Hepatic stellate cell (primary cell): ENCODE measurements at places on chromosomes 16 and 17.

- DNase-seq = no peak
Observed at GRCh38 chr16:15658556-15658955, 8.5 kb downstream of the NDE1 start.

DNA sequence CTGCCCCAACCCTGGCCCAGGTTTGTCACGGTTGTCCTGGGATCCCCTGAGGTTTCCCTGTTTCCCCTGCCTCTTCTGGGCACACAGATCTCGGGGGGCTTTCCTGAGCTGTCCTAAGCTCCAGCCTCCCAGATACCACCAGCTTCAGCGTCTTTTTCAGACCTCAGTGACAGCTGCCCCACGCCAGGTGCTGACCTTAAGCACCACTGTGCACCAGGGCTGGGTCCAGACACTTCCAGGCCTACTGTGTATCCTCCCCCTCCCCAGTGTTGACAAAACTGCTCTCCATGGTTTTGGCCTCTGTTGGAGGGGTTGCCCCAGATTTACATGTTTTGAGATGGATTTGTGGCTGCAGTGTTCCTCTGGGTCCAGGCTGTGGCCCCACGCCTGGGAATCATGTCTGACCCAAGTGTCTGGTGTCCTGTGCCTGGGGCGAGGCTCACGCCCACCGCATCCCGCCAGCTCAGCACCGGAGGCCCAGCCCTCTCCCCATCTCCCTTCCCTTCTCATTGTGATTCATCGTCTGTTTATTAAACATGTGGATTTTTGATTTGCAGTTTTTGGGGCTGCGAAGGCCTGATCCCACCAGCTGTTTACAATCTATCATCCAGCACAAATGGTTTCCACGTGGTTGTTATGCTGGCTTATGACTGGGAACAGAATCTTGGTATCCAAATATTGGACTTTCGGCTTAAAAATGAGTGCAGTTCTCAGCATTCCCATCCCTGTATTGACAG is 82.1 kb downstream of the METRNL start:
- no peak for DNase-seq

GRCh38 chr16:66888647-66889615 is 8.6 kb downstream of the PDP2 start:
- DNase-seq = no peak

DNA sequence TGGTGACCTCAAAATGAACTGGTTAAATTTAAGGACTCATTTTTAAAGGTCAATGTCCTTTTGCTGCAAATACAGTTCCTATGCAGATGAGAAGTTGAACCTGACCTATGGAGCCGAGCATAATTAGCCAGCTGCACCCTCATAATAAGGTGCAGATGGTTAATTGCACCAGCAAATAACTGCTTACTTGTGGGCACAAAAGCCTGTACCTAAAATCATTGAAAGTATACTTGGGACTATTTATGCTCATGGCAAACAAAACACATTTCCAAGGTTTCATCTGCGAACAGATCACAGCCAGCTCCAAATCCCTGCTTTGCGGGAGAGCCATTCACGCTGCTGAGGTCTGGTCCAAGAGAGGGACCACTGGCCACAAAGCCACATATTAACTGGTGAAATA is 13.0 kb downstream of the HYDIN start:
- DNase-seq = no peak

DNA sequence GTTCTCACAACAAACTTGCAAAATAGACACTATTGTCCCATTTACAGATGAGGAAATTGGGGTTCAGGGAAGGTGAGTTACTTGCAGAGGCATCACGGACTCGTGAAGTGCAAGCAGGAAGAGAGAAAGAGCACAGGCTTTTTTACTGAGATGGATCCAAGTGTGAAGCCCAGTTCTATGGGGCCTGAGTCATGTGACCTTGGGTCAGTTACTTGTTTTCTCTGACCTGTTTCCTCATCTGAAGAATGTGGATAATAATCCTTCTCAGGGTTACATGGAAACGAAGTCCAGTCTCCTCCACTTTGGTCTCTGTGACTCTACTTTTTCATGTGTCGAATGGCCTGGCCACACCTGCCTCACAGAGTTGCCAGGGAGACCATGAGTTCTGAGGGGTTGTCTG is 134.4 kb downstream of the SPACA3 start:
- no peak for DNase-seq

DNA sequence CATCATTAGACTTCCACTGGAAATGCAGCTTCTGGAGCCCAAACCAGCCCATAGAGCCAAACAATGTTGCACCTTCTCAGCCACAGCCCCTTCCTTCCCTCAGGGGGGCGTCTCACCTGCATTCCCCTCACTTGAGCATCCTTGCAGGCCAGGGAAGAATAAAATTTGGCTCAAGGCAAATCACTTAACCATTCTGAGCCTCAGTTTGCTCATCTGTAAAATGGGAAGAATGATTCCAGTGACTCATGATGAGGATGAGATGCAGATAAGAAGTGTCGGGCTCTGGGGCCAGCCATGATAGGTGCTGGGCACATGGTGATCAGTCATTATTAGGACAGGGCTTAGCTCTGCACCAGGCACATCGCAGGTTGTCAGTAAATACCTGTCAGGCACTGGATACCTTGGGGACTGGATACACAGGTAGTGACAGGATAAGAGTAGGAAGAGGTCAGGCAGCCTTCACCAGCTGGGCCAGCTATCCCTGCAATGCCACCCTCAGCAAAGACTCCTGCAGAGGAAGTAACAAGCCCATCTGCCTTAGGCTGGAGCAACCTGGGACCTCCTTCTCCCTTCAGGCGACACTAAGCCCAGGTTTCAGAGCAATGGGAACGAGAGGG is 208.0 kb upstream of the TNRC6C start:
- no peak for DNase-seq

DNA sequence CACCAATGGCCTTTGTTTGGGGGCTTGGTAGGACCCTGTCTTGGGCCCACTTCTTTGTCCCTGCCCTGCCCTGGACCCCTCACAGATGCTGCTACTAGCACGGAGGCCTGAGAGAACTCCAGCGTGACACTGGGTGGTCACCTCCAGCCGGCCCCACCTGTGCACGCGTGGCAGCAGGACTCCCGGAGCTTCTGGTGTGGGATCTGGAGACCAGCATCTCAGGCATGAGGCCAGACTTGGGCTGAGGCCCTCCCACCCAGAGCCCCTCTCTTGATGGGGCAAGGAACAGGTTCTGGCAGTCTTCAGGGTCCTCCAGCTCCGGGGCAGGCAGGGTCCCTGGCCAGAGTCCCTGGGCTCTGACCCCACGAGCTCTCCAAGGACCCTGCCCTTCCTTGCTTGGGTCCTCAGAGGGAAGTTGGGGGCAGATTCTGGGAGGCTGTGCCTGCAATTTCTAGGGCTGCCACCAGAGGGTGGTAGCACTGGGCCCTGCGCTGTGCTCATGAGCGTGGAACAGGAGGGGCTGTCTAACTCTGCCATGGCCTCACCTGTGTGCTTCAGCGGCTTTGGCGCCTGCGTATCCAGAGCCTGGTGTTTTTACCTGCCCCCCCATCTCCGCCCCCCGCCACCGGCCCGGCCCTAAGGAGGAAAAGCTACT is 3.1 kb upstream of the BAIAP3 start:
- no peak for DNase-seq

DNA sequence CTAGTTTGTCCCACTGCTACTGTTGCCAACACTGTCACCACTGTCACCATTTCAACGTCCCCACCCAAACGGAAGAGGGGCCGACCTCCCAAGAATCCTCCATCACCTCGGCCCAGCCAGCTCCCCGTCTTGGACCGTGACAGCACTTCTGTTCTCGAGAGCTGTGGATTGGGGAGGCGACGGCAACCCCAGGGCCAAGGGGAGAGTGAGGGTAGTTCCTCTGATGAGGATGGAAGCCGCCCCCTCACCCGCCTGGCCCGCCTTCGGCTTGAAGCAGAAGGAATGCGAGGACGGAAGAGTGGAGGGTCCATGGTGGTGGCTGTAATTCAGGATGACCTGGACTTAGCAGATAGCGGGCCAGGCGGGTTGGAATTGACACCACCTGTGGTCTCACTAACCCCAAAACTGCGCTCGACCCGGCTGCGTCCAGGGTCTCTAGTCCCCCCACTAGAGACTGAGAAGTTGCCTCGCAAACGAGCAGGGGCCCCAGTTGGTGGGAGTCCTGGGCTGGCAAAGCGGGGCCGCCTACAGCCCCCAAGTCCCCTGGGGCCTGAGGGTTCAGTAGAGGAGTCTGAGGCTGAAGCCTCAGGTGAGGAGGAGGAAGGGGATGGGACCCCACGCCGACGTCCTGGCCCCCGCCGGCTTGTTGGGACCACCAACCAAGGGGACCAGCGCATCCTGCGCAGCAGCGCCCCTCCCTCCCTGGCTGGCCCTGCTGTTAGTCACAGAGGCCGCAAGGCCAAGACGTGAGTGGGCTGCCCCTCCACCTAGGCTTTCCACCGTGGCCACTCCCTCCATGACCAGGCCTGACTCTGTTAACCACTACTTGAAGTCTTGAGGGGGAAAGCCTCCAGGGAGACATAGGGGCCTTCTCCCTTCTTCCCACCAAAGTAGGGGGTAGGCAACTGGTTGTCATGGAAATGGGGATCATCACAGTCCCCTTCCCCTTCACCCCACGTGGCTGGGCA is 9.0 kb upstream of the PHKG2 start:
- no peak for DNase-seq

DNA sequence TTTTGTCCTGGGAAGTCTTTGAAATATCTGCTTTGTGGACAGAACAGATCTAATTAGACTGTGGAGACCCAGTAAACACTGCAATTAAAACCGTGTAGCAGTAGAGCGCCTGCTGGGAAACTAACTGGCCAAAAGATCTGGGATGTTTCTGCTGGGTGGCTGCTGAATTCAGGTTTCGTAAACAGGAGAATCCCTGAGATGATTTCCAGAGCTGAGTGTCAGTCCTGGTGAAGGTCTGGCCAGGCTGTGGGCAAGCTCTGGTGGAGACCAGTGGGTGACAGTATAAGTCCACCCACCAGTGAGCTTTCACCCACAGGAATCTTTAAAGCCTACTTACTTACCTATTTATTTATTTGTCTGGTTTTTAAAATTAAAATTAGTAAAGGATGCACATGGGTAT is 257.2 kb downstream of the IRF8 start:
- no peak for DNase-seq

- no peak for DNase-seq
Observed at GRCh38 chr17:57294101-57294500, 37.8 kb downstream of the MSI2 start.

GRCh38 chr16:2779978-2780898 is 3.2 kb upstream of the ELOB start:
- DNase-seq = no peak
